Activated CD4-positive, alpha-beta memory T cell treated with anti-CD3 and anti-CD28 coated beads for 36 hours (primary cell): ENCODE measurements at places on chromosomes 4 and X. TPM values are rescaled to one million over a fixed set of nuclear protein-coding genes. Genes with fewer than 3 reads are reported as not detected.

The GPRASP1 gene
- total RNA-seq, result 4.0 TPM

DNA sequence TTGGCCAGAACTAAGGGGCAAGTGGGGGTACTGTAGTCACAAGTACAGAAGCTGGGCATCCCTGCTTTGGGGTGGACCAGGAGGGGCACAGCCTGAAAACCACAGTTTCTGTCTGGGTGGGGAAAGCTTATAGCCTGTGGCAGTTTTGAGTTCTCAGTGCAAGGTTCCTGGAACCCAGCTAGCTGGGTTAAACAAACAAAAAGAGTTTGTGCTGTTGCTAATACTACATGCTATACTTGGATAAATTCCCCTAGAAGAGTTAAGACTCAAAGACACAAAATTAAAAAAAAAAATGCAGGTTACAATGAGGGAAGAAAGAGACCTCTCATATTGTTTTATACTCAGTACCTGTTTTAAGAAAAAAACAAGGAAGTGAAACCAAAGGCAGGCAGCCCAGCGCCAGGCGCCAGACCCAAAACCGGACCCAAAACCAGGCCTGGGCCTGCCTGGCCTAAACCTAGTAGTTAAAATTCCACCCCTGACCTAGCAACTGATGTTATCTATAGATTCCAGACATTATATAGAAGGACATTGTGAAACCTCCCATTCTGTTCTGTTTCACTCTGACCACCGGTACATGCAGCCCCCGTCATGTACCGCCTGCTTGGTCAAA is 50.8 kb downstream of the SLC2A9 start:
- no peaks in the 10 kb centered on the region for H3K4me1 ChIP-seq
- no peak overlapping the region for H3K27ac ChIP-seq
- DNase-seq, result no peak
- H3K27me3 ChIP-seq, result no peaks in the 10 kb centered on the region

The DDIT4L gene
- 0.24 TPM for total RNA-seq

The FOXP3 gene
- 23.8 TPM for total RNA-seq

- DNase-seq, result no peak
- H3K4me3 ChIP-seq, result no peak overlapping the region
- H3K27me3 ChIP-seq, result no peaks in the 10 kb centered on the region
- H3K4me1 ChIP-seq, result no peaks in the 10 kb centered on the region
- H3K27ac ChIP-seq, result no peak overlapping the region
Measured at GRCh38 chrX:96183843-96184242, 500.8 kb upstream of the DIAPH2 start.

DNA sequence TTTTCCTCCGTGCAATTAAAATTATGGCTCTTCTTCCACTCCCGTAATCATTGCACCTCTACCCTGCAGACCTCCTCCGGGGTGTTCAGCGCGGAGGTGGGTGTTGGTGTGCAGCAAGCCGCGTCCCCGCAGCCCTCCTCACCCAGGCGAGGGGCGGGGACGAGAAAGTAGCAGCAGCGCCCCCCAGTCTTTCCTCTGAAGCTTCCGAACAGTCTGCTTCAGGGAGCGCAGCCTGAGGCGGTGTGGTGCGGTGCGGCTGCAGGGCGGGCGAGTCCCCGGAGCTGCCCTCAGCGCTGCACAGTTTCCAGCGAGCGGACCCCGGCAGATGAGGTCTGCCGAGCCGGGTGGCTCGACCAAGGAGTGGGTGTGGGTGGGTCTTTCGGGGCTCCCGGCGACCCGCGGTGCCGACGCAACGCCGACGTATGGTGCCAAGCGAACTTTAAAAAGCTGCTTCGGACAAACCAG is at the start of gene FRAS1:
FRAS1 (plus strand) TSS at position 189 of the 465 bp plus-strand sequence. CDS start 687 bp downstream, outside the sequence.
- peaks cover 19% of the 10 kb centered on the region for H3K4me1 ChIP-seq
- H3K27me3 ChIP-seq, result peaks cover 50% of the 10 kb centered on the region
- H3K36me3 ChIP-seq, result peaks cover 2% of the 10 kb centered on the region
- peak; percentile 20 for DNase-seq
- no peak within 1 kb of the TSS for H3K27ac ChIP-seq
- H3K4me3 ChIP-seq, result peak within 1 kb of the TSS; percentile 53

- DNase-seq, result no peak
- no peaks in the 10 kb centered on the region for H3K4me1 ChIP-seq
- no peaks in the 10 kb centered on the region for H3K36me3 ChIP-seq
- H3K27ac ChIP-seq, result no peak overlapping the region
- H3K27me3 ChIP-seq, result peaks cover 4% of the 10 kb centered on the region
Measured at GRCh38 chr4:109053257-109053656, 249.2 kb downstream of the COL25A1 start.

The H2BW2 gene
- not detected for total RNA-seq

GRCh38 chr4:109395694-109396093 is 37.9 kb upstream of the SEC24B start:
- H3K36me3 ChIP-seq, result no peaks in the 10 kb centered on the region
- no peak overlapping the region for H3K27ac ChIP-seq
- no peak overlapping the region for H3K4me3 ChIP-seq
- H3K27me3 ChIP-seq, result peaks cover 6% of the 10 kb centered on the region
- no peak for DNase-seq
- no peaks in the 10 kb centered on the region for H3K4me1 ChIP-seq

- DNase-seq, result no peak
- no peaks in the 10 kb centered on the region for H3K36me3 ChIP-seq
- H3K4me1 ChIP-seq, result no peaks in the 10 kb centered on the region
Measured at GRCh38 chr4:2051086-2051485, 8.0 kb upstream of the NAT8L start.

DNA sequence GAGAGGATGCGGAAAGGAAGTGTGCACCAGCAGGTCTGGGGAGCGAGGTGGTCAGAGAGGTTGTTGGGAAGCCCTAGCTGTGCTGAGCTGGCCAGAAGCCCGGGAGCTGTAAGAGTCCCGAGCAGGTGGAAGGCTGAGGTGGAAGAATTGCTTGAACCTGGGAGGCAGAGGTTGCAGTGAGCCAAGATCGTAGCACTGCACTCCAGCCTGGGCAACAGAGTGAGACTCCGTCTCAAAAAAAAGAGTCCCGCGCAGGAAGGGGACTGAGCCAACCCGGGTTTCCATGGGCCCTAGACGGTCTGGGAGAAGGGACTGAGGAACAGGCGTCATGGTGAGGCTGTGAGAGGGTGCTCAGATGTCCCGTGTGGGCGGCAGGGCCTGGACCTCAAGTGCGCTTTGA is 12.7 kb upstream of the FGFR3 start:
- no peaks in the 10 kb centered on the region for H3K4me1 ChIP-seq
- DNase-seq, result no peak
- no peaks in the 10 kb centered on the region for H3K27me3 ChIP-seq
- H3K4me3 ChIP-seq, result no peak overlapping the region
- H3K36me3 ChIP-seq, result no peaks in the 10 kb centered on the region
- H3K27ac ChIP-seq, result no peak overlapping the region

GRCh38 chrX:102720237-102721168 is at the start of gene GPRASP3:
TSS of gene GPRASP3 (plus strand) at chrX:102720743. CDS start at chrX:102748996, 28,253 bp downstream.
- peaks cover 2% of the 10 kb centered on the region for H3K36me3 ChIP-seq
- peak within 1 kb of the TSS; percentile 65 for H3K27ac ChIP-seq
- peaks cover 11% of the 10 kb centered on the region for H3K4me1 ChIP-seq
- H3K4me3 ChIP-seq, result peak within 1 kb of the TSS; percentile 85
- peak; percentile 86 for DNase-seq

- H3K4me3 ChIP-seq, result peak overlapping the region; percentile 5
- peak overlapping the region; percentile 87 for H3K27ac ChIP-seq
- H3K4me1 ChIP-seq, result peaks cover 11% of the 10 kb centered on the region
- peak; percentile 57 for DNase-seq
- no peaks in the 10 kb centered on the region for H3K27me3 ChIP-seq
- H3K36me3 ChIP-seq, result no peaks in the 10 kb centered on the region
Measured at GRCh38 chrX:23773601-23774175, 9.3 kb upstream of the SAT1 start.

GRCh38 chr4:37326852-37327251 is 82.3 kb downstream of the NWD2 start:
- H3K4me1 ChIP-seq, result no peaks in the 10 kb centered on the region
- no peaks in the 10 kb centered on the region for H3K36me3 ChIP-seq
- H3K27ac ChIP-seq, result no peak overlapping the region
- H3K27me3 ChIP-seq, result no peaks in the 10 kb centered on the region
- H3K4me3 ChIP-seq, result no peak overlapping the region
- DNase-seq, result no peak

- H3K4me1 ChIP-seq, result no peaks in the 10 kb centered on the region
- DNase-seq, result no peak
- no peak overlapping the region for H3K27ac ChIP-seq
- H3K4me3 ChIP-seq, result no peak overlapping the region
Measured at GRCh38 chr4:189117426-189117825, 823.2 kb upstream of the FRG1 start.

GRCh38 chr4:76120199-76120598 is 28.0 kb downstream of the NUP54 start:
- H3K4me3 ChIP-seq, result no peak overlapping the region
- H3K27ac ChIP-seq, result no peak overlapping the region
- H3K36me3 ChIP-seq, result peaks cover 63% of the 10 kb centered on the region
- H3K4me1 ChIP-seq, result peaks cover 6% of the 10 kb centered on the region

GRCh38 chrX:150692296-150692695 is 900 bp upstream of the MTMR1 start:
- peak; percentile 31 for DNase-seq
- H3K27ac ChIP-seq, result peak overlapping the region; percentile 97
- H3K36me3 ChIP-seq, result peaks cover 10% of the 10 kb centered on the region

GRCh38 chr4:30028826-30029225 is 691.3 kb upstream of the PCDH7 start:
- no peak overlapping the region for H3K4me3 ChIP-seq
- no peak overlapping the region for H3K27ac ChIP-seq
- no peaks in the 10 kb centered on the region for H3K36me3 ChIP-seq
- H3K4me1 ChIP-seq, result no peaks in the 10 kb centered on the region

DNA sequence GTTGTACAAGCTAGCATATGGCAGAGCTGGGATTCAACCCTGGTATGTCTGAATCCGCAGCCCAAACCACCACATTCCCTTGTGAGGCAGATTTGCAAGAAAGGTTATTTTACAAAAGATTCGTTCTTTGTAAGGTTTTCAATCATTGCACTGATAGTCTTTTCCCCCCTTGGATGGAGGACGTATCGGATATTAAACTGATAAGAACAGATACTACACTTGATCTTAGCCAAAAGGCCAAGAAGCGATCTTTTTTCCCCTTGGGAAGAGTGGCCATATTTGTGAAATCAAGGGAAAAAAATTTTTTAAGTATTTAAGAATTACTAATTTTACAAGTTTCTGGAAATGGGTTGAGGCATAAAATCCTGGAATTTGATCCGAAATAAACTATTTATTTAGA is 34.4 kb upstream of the MSMO1 start:
- H3K36me3 ChIP-seq, result peaks cover 15% of the 10 kb centered on the region
- peaks cover 27% of the 10 kb centered on the region for H3K4me1 ChIP-seq
- H3K27ac ChIP-seq, result no peak overlapping the region
- no peak for DNase-seq

The TLR1 gene
- total RNA-seq, result 1.5 TPM

The SLC25A31 gene
- not detected for total RNA-seq

- peaks cover 57% of the 10 kb centered on the region for H3K4me1 ChIP-seq
- no peak for DNase-seq
- peak overlapping the region; percentile 63 for H3K27ac ChIP-seq
- H3K27me3 ChIP-seq, result no peaks in the 10 kb centered on the region
Measured at GRCh38 chr4:88280228-88280795, 4.0 kb downstream of the PPM1K start.

DNA sequence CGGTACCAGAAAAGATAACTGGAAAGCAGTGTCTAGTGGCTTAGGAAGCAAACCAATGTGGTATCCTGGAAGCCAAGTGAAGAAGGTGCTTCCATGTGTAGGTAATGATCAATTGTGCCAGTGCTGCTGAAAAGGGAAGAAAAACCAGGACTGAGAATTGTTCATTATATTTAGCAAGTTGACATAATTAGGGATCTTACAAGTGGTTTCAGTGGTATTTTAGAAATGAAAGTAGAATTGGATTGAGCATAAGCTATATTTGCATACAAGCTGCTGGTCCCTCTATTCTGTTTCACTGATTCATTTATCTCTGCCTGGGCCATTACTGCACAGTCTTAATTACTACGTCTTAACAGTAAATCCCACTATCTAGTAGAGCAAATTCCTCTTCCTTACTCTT is 32.3 kb downstream of the PRDM8 start:
- no peak overlapping the region for H3K27ac ChIP-seq
- no peaks in the 10 kb centered on the region for H3K4me1 ChIP-seq
- DNase-seq, result no peak
- H3K36me3 ChIP-seq, result no peaks in the 10 kb centered on the region
- H3K27me3 ChIP-seq, result peaks cover 14% of the 10 kb centered on the region

The FANCB gene
- 12.0 TPM for total RNA-seq

GRCh38 chrX:53262918-53263394 is 18.4 kb downstream of the IQSEC2 start:
- DNase-seq, result peak; percentile 38
- H3K27me3 ChIP-seq, result no peaks in the 10 kb centered on the region

DNA sequence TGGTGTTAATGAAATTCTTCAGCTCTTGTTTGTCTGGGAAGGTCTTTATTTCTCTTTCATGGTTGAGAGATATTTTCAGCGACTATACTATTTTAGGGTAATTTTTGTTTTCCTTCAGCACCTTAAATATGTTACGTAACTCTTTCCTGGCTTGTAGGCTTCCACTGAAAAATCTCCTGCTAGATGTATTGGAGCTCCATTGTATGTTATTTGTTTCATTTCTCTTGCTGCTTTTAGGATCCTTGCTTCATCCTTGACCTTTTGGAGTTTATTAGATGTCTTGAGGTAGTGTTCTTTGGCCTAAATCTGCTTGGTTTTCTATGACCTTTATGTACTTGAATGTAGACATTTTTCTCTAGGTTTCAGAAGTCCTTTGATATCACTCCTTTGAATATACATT is 93.6 kb downstream of the MMRN1 start:
- peaks cover 5% of the 10 kb centered on the region for H3K27me3 ChIP-seq
- no peaks in the 10 kb centered on the region for H3K36me3 ChIP-seq
- H3K4me1 ChIP-seq, result no peaks in the 10 kb centered on the region

The PCYT1B gene
- total RNA-seq, result 0.24 TPM

The PGAM4 gene
- total RNA-seq, result 1.9 TPM

GRCh38 chr4:40232610-40233009 is 35.8 kb downstream of the RHOH start:
- peak overlapping the region; percentile 2 for H3K4me3 ChIP-seq
- H3K27ac ChIP-seq, result peak overlapping the region; percentile 75
- H3K4me1 ChIP-seq, result peaks cover 90% of the 10 kb centered on the region
- no peaks in the 10 kb centered on the region for H3K27me3 ChIP-seq
- peak; percentile 53 for DNase-seq

The MTTP gene
- total RNA-seq, result not detected

The TNIP3 gene
- 12.0 TPM for total RNA-seq

GRCh38 chrX:71953946-71954345 is 43.3 kb downstream of the NHSL2 start:
- H3K27me3 ChIP-seq, result no peaks in the 10 kb centered on the region
- H3K36me3 ChIP-seq, result no peaks in the 10 kb centered on the region
- no peak overlapping the region for H3K4me3 ChIP-seq

GRCh38 chrX:41604177-41604576 is 84.6 kb upstream of the GPR34 start:
- H3K4me1 ChIP-seq, result no peaks in the 10 kb centered on the region
- DNase-seq, result no peak
- H3K27ac ChIP-seq, result no peak overlapping the region
- H3K4me3 ChIP-seq, result no peak overlapping the region
- H3K27me3 ChIP-seq, result no peaks in the 10 kb centered on the region

The ELF4 gene
- total RNA-seq, result 28.0 TPM
